ENCODE measurements at places on chromosomes 2 and 18. TPM values are rescaled to one million over a fixed set of nuclear protein-coding genes. Genes with fewer than 3 reads are reported as not detected.

The MDH1B gene
- total RNA-seq, result 0.31 TPM

The NYAP2 gene
- not detected for total RNA-seq

The COL5A2 gene
- 0.77 TPM for total RNA-seq

The RUFY4 gene
- total RNA-seq, result 0.78 TPM

The AOX1 gene
- total RNA-seq, result not detected

The ELOA2 gene
- not detected for total RNA-seq

The ANO7 gene
- total RNA-seq, result 0.14 TPM

The TOGARAM2 gene
- total RNA-seq, result 2.0 TPM

The DGUOK gene
- total RNA-seq, result 30.5 TPM

The ALPG gene
- not detected for total RNA-seq

The VWA3B gene
- total RNA-seq, result not detected

The KCNIP3 gene
- not detected for total RNA-seq

The SOCS6 gene
- 2.5 TPM for total RNA-seq

The PRSS56 gene
- total RNA-seq, result not detected

The PLGLB2 gene
- 2.1 TPM for total RNA-seq

The SPRED2 gene
- 2.5 TPM for total RNA-seq

The PLEKHM3 gene
- total RNA-seq, result 11.3 TPM

The MERTK gene
- 0.08 TPM for total RNA-seq

The KRTCAP3 gene
- 12.8 TPM for total RNA-seq

The PAIP2B gene
- 2.5 TPM for total RNA-seq

The GPR55 gene
- total RNA-seq, result 3.8 TPM

The MYO7B gene
- total RNA-seq, result 0.05 TPM

The SERPINB4 gene
- not detected for total RNA-seq

The DUSP19 gene
- 0.14 TPM for total RNA-seq

The ST8SIA3 gene
- total RNA-seq, result not detected

The KCNE4 gene
- not detected for total RNA-seq

The CHMP1B gene
- 67.4 TPM for total RNA-seq

The NEU4 gene
- total RNA-seq, result 4.3 TPM

The UGT1A3 gene
- not detected for total RNA-seq

The VWC2L gene
- not detected for total RNA-seq

The LOXHD1 gene
- not detected for total RNA-seq

The FEV gene
- not detected for total RNA-seq

The REG1B gene
- not detected for total RNA-seq

The TSPYL6 gene
- total RNA-seq, result not detected

The SNED1 gene
- 42.0 TPM for total RNA-seq

The SLC30A3 gene
- total RNA-seq, result not detected

The BCL2L11 gene
- 48.6 TPM for total RNA-seq

The MFSD6 gene
- total RNA-seq, result 47.8 TPM

The SCYGR4 gene
- total RNA-seq, result not detected

The CDK5R2 gene
- total RNA-seq, result not detected

The KATNAL2 gene
- 1.5 TPM for total RNA-seq

The SERPINB11 gene
- not detected for total RNA-seq

The AFG3L2 gene
- 46.8 TPM for total RNA-seq

The CFAP210 gene
- 2.2 TPM for total RNA-seq

The FOXI3 gene
- not detected for total RNA-seq

The ZNF532 gene
- total RNA-seq, result 9.8 TPM

The CAMKMT gene
- total RNA-seq, result 13.9 TPM

The PPP1R1C gene
- not detected for total RNA-seq

The GMCL1 gene
- 29.8 TPM for total RNA-seq

The HYCC2 gene
- total RNA-seq, result 30.7 TPM

The APCDD1 gene
- not detected for total RNA-seq

The HDHD2 gene
- total RNA-seq, result 8.9 TPM
